ENCODE measurements at places on chromosomes 1 and 21. TPM values are rescaled to one million over a fixed set of nuclear protein-coding genes. Genes with fewer than 3 reads are reported as not detected.

GRCh38 chr1:180501865-180502360, 464 bp downstream of the ACBD6 start:
- no peak for DNase-seq
- H3K4me3 ChIP-seq = peak overlapping the region; percentile 86
- peak overlapping the region; percentile 92 for H3K27ac ChIP-seq
- H3K36me3 ChIP-seq = no peaks in the 10 kb centered on the region
- peaks cover 5% of the 10 kb centered on the region for H3K4me1 ChIP-seq
- H3K27me3 ChIP-seq = no peaks in the 10 kb centered on the region

DNA sequence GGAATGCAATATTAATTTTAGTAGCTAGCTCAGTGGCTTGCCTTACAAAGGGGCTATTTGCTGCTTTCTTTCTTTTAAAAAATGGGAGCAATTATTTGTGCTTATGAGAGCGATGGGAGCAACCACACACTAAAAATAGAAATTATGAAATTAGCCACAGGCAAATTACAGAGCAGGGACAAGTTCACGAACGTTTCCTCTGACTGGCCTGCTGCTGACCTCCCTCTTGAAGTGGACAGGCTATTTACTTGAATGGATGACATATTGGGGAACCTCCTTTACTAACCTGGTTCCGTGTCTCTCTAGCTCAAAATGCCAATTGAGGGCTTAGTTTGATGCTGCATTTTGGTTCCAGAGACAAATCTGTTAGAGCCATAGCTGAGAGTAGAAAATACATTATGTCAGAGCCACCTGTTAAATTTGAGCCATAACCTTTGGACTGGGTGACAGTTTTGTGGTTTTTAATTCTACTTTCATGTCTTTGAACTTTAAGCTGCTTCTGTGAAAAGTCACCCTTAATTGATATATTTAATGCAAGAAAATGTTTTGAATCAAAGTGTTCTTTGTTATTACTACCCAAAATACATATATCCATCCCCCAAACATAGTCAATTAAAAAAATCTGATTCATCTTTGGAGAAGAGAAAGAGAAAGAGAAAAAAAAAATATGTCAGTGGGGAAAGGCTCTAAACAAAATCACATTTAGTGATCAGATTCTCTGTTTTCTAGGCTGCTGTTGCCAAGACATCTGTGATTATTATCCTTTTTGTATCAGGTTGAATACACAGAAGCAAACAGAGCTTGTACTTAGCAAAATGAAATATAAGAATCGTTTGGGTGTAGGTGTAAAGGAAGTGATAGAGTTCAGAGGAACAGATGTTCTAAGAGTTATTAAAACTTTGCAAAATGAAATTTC, 351.9 kb downstream of the ADGRL2 start:
- H3K4me1 ChIP-seq = no peaks in the 10 kb centered on the region
- H3K27me3 ChIP-seq = no peaks in the 10 kb centered on the region
- no peak for DNase-seq

CAMTA1 gene
- 170 TPM for polyA plus RNA-seq

DNA sequence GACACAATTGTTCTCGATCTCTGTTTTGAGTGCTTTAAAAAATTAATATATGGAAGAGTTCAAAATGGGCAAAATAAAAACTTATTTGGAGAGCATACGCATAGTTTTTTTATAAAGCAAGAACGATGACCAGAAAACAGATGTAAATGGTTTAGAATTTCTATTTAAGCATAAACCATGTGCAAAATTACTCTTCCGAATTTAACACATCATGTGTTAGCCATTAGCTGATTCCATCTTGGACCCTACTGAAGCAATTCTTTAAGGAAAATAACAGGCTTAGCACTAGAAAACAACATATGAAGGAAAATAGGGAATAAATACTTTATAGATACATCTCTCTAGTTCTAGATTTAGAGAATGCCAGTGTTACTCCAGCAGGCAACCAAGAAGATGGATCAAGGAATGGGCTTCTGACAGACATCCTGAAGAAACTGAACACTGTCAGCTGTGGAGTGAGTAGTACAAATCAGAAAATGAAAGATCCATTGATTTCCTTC, 26.7 kb downstream of the CDC7 start:
- no peaks in the 10 kb centered on the region for H3K4me1 ChIP-seq
- no peaks in the 10 kb centered on the region for H3K27me3 ChIP-seq
- DNase-seq = no peak
- no peaks in the 10 kb centered on the region for H3K36me3 ChIP-seq
- H3K27ac ChIP-seq = no peak overlapping the region

LINGO4 gene
- 0.32 TPM for polyA plus RNA-seq

- H3K4me1 ChIP-seq = peaks cover 13% of the 10 kb centered on the region
- no peak overlapping the region for H3K4me3 ChIP-seq
- no peak overlapping the region for H3K27ac ChIP-seq
- no peaks in the 10 kb centered on the region for H3K36me3 ChIP-seq
- DNase-seq = no peak
Measured at GRCh38 chr1:168803806-168804510, 75.0 kb upstream of the DPT start.

FAM167B gene
- 84.8 TPM for polyA plus RNA-seq

DNA sequence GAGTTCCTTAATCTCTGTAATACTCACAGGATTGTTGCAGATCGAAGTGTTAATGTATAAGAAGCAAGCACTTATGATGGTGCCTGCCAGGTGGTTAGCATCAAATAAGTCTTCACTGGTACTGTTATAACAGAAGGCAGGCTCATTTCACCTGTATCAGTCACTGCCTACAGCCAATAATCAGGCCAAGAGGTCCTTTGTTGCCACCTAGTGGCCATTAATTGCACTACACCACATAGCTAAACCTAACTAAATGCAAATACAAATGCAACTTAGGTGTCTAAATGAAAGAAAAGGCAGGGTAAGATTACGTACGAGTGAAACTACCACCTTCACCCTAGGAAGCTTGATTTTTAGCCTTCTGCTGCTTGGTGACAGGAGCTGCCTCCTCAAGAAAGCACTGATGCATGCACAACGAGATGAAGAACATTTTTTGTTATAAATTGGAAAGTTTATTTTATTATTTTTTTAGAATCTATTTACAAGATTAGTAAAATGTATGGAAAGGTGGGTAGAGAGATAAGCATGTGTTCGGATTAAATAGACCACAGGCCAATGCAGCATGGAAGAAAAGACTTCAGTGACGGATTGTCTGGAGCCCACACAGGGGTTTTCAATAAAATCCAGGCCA, 334.8 kb upstream of the CAMK1G start:
- no peak for DNase-seq
- no peaks in the 10 kb centered on the region for H3K36me3 ChIP-seq
- H3K4me3 ChIP-seq = no peak overlapping the region
- H3K27ac ChIP-seq = no peak overlapping the region
- no peaks in the 10 kb centered on the region for H3K4me1 ChIP-seq
- H3K27me3 ChIP-seq = no peaks in the 10 kb centered on the region

C1orf122 gene
- polyA plus RNA-seq = 147 TPM

DNA sequence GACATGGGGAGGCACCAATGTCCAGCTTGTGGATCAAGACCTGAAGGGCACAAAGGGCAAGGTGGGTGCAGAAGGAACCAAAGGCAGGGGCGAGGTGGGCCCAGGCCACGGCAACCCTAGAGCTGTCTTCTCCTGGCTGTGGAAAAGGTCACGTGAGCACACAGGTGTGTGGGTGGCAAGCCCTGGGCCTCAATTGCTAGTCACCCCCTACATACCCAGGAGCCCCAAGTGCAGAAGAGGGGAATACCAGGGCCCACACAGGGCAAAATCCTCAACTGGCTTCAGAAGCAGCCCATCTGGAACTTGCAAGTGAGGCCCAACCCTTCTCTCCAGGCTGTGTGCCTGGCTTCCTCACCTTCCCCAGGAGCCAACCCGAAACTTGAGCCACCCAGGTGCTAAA, 25.6 kb downstream of the ZBTB17 start:
- no peak overlapping the region for H3K4me3 ChIP-seq
- H3K36me3 ChIP-seq = peaks cover 26% of the 10 kb centered on the region
- H3K27ac ChIP-seq = peak overlapping the region; percentile 90
- H3K4me1 ChIP-seq = peaks cover 49% of the 10 kb centered on the region

DNA sequence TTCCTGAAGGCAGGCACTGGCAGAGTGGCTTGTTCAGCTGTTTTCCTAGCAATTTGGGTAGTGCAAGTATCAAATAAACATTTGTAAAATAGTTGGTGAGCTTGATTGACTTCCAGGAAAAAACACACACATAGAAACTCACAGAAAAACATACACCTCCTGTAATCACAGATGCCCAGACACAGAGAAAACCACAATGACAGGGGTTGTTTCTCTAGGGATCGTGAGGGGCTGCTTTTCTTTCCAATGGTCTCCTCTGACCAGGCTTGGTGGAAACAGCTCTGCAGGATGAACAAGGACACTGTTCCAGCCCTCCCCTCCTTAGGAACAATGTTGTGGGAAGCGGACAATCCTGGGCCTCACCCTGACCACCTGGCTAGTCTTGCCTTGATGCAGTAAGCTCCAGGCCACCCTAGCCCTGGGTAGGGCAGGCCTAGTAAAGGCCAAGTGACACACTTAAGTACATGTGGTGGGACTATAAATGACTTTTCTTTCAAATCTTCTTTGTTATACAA, 142.5 kb upstream of the HMGB4 start:
- no peaks in the 10 kb centered on the region for H3K4me1 ChIP-seq
- no peak overlapping the region for H3K27ac ChIP-seq
- no peak overlapping the region for H3K4me3 ChIP-seq
- no peaks in the 10 kb centered on the region for H3K36me3 ChIP-seq

DNA sequence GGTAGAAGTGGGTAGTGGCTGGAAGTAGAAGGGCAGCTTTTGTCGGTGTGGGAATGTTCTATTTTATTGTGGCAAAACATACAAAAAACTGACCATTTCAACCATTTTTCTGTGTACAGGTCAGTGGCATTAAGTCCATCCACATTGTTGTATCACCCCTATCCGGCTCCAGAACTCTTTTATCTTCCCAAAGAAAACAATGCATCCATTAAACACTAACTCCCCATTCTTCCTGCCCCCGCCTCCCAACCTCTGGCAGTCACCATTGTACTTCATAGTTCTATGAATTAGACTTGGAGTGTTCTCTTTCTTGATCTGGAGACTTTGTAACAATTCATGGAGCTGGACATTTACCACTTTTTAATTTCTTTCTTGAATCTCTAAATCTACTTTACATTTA, 55.7 kb downstream of the DEGS1 start:
- no peak for DNase-seq
- no peaks in the 10 kb centered on the region for H3K27me3 ChIP-seq
- H3K36me3 ChIP-seq = peaks cover 10% of the 10 kb centered on the region

DNA sequence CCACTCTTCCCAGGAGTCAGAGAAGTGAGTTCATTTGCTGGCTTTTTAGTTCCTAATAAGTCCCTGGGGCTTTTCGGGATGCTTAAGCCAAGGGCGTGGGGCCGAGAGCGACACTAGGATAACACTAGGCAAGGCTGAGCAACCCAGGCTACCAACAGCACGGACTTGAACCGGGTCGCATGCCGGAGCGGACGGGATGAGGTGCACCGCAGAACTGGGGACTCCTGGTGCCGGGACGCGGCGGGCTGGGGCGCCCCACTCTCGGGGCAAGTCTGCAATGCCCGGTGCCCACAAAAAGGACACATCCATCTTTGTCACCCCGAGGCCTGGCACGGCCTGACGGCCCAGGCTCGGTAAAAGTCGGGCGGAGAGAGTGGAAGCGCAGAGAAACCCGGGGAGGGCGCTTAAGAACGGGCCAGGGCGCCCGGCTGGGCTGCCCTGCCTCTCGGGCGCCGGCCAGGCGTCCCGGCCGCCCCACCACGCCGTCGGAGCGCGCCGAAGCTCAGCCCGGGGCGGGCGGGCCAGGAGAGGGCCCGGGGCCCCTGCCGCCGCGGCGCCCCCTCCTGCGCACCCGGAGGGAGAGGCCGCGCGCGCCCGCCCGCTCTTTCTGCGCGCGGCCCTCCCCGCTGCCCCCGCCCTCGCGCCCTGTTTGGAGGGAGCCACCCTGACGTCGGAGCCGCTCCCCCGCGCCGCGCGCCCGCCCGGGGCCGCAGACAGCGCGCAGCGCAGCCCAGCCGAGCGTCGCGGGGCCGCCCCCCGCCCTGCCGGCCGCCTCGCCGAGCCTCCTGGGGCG, at the start of gene NBL1:
Gene NBL1, plus strand, starts transcription at position 710 of the 793 bp plus-strand sequence. CDS start 10,720 bp downstream, outside the sequence.
- no peaks in the 10 kb centered on the region for H3K27me3 ChIP-seq
- H3K4me3 ChIP-seq = peak within 1 kb of the TSS; percentile 34
- H3K4me1 ChIP-seq = peaks cover 11% of the 10 kb centered on the region
- no peaks in the 10 kb centered on the region for H3K36me3 ChIP-seq

All from kidney (tissue), 22 donors.